NT2/D1 (cell line): ENCODE measurements at places on chromosomes 1 and 21.

DNA sequence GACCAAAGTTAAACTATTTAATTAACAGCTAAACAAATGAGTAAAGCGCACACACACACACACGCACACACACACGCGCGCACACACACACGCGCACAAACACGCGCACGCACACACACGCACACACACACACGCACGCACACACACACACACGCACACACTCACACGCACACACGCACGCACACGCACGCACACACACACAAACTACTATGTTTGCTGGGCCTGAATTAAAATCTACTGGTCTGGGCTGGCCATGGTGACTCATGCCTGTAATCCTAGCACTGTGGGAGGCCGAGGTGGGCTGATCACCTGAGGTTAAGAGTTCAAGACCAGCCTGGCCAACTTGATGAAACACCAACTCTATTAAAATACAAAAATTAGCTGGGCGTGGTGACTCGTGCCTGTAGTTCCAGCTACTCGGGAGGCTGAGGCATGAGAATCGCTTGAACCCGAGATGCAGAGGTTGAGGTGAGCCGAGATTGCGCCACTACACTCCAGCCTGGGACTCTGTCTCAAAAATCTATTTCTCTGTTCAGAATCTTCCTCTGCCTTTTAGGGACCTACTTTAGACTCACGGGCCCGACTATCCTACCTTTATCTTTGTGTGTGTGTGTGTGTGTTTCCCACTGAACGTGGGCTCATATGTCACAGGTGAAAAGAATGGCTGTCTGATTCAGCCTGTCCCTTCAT lies 37.5 kb upstream of the DNAJC11 start:
- DNase-seq = no peak

DNA sequence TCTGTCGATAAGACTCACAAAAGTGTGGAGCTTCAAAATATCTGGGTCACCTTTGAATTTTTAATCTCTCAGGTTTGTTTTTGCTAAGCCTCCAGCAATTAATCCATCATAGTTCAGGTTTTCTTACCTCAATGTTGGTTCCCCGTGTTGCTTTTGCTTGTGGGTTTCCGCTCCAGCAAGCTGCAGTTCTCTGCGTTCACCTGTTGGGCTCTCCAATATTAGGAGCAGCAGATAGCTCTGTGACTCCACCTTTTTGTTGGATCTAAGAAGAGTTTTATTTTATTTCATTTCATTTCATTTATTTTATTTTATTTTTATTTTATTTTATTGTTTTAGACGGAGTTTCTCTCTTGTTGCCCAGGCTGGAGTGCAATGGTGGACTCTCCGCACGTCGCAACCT lies 335.5 kb downstream of the COL11A1 start:
- DNase-seq = peak; percentile 20

DNA sequence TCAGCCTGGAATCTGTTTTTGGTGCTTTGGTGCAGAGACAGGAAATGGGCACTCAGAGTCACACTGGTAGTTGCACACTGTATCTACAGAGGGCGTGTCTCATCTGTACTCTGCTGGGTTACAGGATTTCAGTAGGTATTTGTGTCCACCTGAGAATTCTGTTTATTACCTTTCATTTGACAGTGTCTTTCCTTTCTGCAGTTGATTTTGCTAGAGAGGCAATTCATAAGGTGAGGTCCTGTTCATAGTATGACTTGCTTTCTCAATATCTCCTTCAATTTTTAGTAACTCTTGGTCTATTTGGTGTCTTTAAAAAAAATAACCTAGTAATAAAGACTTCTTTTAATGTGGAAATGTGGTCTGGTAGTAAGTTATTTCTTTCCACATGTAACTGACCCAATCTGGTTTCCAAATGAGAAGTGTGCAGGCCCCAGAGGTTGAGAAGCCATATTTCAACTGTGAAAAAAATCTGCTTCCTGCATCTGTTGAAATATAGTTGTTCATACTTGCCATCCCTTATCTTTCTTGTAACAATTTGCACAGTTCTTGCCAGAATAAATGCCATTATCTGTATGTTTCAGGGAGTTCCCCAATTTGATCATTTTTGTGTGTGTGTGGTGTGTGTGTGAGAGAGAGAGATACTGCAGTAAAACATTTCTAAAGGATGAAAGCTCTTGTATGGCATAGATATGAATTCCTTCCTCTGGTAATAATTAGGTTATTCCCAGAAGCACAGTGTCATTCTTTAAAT lies 78.4 kb upstream of the DNAJC6 start:
- DNase-seq = no peak

DNA sequence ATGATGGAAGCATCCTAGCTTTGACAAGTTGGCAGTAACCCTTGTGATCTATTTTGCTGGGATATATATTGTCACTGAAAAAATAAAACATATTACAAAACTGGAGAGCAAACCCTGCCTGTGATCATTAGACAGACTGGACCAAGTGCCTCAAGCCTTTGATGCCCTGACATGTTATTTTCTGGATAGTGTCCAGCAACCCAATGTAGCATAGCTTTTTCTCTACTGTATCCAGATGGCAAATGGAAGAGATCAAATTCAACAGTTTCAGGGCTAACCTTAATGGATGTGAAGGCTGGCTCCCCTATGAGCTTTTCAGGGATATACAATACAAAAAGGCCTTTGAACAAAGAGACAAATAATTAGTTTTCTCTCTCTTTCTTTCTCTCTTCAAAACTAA lies 25.1 kb downstream of the WARS2 start:
- DNase-seq = no peak

- DNase-seq = no peak
Measured at GRCh38 chr1:226601456-226601855, 52.9 kb downstream of the STUM start.
